ENCODE measurements at places on chromosomes 6 and 20. TPM values are rescaled to one million over a fixed set of nuclear protein-coding genes. Genes with fewer than 3 reads are reported as not detected.

The PARD6B gene
- total RNA-seq, result 23.5 TPM

The UNC5CL gene
- total RNA-seq, result 2.3 TPM

The CTSZ gene
- 452 TPM for total RNA-seq

The PRRC2A gene
- total RNA-seq, result 151 TPM

The SIRPD gene
- total RNA-seq, result 1.6 TPM

The FOXF2 gene
- total RNA-seq, result 17.7 TPM

The EEF1E1 gene
- total RNA-seq, result 20.3 TPM

The ADGB gene
- total RNA-seq, result 1.3 TPM

The FOXA2 gene
- 24.0 TPM for total RNA-seq

The ULBP2 gene
- 3.3 TPM for total RNA-seq

The ARMH2 gene
- total RNA-seq, result 0.50 TPM

The OLIG3 gene
- not detected for total RNA-seq

The ATRN gene
- total RNA-seq, result 28.8 TPM

The SMLR1 gene
- not detected for total RNA-seq

The IRF4 gene
- 3.4 TPM for total RNA-seq

The SOX18 gene
- total RNA-seq, result 40.3 TPM

The PTCRA gene
- total RNA-seq, result 2.0 TPM

The OPRL1 gene
- total RNA-seq, result 2.0 TPM

The TCF19 gene
- total RNA-seq, result 18.0 TPM

The TNF gene
- 10.4 TPM for total RNA-seq

The APCDD1L gene
- 0.13 TPM for total RNA-seq

The CST9L gene
- not detected for total RNA-seq

The CCDC167 gene
- total RNA-seq, result 18.2 TPM

The KHDC1L gene
- total RNA-seq, result not detected

The BHLHE23 gene
- total RNA-seq, result not detected

The PRDM13 gene
- not detected for total RNA-seq

The ANKRD66 gene
- not detected for total RNA-seq

The SYNGAP1 gene
- total RNA-seq, result 18.5 TPM

The POM121L2 gene
- total RNA-seq, result not detected

The OR2B6 gene
- total RNA-seq, result not detected

The PSMB9 gene
- 50.0 TPM for total RNA-seq

The MDFI gene
- 25.9 TPM for total RNA-seq

The LY6G6C gene
- not detected for total RNA-seq

The TOX2 gene
- 29.9 TPM for total RNA-seq

Measured in left lung (tissue), 14 donors.